Large intestine (tissue), 12 donors: ENCODE measurements at places on chromosomes 2 and 18.

DNA sequence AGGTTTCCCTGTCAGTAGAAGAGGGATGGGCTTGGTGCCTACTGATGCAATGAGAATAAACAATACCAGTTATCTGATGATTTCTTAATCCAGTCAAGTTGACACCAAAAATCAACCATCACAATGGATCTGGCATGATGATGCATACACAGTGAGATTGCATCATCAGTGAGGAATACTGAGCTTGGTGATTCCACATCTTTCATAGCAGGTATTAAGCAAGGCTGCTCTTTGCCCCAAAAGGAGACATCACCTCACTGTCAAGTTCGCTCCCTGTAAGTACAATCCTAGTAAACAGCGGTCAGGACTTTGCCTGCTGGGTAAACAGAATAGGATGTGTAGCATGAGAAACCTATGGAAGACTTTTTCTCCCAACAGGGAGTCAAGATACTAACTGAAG lies 282.7 kb upstream of the CDH2 start:
- DNase-seq: peak; percentile 80

- DNase-seq: no peak
Observed at GRCh38 chr2:118945881-118946280, 3.9 kb downstream of the MARCO start.

GRCh38 chr2:85712849-85713612 lies 18.9 kb downstream of the GNLY start:
- no peak for DNase-seq

DNA sequence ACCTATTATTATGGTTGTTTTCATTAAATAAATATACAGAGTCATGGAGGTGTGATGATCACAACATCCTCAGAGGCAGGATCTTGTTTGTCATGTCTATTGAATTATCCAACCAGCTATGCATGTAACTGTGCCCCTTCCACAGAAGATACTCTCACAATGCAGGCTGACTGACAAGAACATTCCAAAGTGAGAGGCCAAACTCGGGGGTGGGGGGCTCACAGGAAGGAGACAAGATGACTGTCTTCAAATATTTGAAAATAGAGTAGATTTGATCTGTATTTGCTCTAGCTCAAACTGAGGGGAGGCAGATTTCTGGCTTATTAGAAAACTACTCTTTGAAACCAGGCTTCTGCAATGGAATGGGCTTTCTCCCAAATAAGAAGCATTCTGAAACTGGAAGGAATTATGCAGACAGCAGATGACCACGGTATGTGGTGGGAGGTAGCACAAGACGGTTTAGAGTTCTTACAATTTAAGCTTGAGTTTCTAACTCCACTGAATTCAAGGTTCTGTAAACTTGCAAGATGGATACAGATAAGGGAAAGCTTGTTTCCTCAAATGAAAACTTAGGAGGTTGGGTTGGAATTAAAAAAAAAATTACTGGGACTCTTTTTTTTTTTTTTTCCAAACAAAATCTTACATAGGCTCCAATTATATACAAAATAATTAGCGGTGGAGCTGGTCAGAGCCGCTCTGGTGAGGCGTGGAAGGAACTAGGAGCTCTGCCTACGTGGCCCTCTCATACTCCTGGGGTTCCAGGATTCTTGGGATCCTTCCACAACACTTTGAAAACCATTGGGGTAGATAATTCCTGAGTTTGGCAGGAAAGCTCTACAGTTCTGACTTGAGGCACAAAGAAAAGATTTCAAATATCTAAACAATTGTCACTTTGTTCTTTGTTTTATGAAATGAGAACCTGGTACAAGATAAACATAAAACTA lies 79.3 kb downstream of the PLA2R1 start:
- no peak for DNase-seq

DNA sequence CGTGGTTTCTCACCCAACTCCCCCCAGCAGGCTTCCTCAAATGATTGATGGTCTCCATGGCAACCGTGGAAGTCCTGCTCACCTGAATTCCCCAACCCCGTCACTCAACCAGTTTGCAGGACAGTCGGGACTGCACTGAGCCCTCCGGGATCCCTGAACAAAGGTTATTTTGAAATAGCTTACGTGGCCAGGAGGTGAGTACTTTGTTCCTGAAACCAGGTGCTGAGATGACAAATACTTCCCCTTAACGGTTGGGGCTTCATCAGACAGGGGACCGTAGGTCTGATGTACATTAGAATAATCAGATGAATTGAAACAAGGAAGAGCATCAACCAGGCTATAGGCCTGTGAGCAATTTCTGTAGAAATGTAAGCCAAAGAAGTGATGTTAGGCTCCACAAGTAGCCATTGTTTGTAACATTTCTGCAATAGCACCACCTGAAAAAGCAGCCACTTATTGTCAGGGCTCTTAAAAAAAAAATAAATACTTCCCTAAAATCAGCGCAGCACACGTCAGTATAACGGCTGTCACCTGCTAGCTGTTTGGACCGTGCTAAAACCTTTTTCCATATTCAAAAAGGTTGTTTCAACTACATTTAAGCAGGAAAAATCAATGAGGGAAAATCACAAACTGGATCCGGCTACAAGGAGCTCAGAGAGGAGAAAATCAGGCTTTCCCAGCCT lies 206.4 kb upstream of the ID2 start:
- DNase-seq: peak; percentile 92

- DNase-seq: no peak
Observed at GRCh38 chr2:113768770-113769169, 12.3 kb upstream of the SLC35F5 start.

DNA sequence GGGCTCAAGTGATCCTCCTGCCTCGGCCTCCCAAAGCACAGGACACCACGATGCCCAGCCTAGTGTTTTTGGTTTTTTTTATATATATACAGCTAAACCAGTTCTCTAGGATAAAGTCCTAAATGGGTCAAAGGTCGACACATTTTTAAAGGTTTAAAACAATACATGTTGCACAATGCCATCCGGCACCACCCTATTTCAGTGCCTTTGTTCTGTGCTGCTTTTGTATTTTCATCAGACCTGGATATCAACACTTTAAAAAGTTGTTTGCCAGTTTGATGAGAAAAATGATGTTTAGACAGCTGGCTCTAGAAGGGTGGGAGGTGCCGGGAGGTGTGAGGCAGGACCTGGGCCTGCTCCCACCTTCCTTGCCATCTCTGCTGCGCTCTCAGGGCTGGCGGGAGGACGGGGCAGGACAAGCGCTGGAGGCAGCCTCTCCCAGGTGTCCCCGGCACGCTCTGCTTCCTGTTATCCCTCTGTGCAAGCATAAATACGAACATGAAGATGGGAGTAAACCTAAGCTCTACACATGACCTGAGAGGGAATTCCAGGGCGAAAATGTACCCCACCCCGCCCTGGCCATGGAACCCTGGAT lies 103.7 kb downstream of the HS6ST1 start:
- DNase-seq: no peak

DNA sequence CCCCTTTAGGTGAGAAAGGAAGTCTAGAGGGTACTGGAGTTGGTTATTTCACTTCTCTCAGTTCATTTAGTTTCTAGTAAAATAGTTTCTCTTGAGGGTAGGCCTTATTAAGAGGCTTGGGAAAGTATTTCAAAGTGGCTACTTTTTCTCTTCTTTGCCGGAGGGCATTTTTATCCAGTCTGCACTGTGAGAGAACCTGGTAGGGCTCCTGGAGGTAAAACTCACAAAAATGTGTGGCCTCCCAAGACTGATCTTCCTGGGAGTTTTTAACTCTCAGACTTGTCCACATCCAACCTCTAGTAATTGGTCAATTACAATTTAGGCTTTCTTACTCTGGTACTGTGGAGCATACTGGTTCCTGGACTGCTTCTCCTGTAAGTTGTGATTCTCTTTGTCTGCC lies 28.0 kb downstream of the EHBP1 start:
- DNase-seq: no peak

- DNase-seq: no peak
Observed at GRCh38 chr2:7899923-7900322, 781.9 kb upstream of the ID2 start.

DNA sequence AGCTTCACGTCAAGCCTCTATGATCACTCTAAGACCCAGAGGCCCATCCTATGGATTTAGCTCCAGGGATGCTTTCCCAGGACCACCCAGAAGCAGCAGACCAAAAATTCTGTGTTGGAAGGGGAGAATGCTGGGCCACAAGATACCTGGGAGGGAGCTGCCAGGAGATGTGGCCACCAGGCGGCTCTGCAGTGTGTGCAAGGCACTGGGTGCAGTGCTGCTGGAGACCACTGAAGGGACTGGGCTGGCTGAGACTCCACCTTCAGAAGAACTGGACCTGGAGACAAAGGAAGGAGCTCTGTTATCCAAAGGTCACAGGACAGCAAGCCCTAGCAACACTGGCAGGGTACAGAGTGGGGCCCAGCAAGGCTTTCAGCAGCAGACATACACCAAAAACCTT lies 34.0 kb downstream of the KANSL3 start:
- no peak for DNase-seq

- no peak for DNase-seq
Observed at GRCh38 chr2:136086253-136087016, 31.5 kb downstream of the CXCR4 start.

DNA sequence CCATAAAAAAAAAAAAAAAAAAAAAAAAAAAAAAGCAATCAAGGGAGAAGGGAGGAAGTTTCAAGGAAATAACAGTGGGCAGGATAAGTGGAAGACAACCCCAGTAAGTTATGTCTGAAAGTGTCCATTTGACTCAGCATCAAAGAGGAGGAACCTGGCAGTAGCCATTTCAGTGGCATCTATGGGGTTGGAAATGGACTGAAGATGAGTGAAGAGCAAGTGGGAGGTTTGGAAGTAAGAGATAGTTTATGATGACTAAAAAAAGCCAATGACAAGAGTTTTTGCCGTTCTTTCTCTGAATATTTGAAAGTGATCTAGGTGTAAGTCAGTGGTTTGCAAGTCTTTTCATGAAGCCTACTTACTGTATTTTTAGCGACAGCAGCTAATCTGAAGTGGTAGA lies 9.2 kb upstream of the SELENOI start:
- no peak for DNase-seq

DNA sequence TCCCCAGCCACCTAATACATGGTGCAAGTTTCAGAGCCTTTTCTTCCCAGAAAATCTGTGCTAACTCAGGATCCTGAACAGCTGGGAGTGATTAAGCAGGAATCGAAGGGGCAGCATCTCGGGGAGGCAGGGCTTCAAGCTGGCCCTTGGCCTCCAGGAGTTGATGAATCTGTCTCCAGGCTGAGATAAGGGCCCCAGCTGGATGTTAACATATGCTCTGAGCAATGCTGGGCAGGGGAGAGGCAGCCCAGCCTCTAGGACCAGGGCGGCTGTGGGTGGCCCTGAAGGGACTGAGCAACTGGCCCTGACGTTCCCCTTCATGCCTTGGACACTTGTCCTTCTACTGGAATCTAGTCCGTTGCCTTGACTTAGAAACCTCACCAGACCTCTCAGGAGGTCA lies 84.1 kb upstream of the EPC2 start:
- no peak for DNase-seq

- DNase-seq: no peak
Observed at GRCh38 chr2:180478883-180479282, 471.8 kb upstream of the CWC22 start.

GRCh38 chr2:227612546-227613271 lies 1.9 kb downstream of the SCYGR3 start:
- no peak for DNase-seq

- DNase-seq: no peak
Observed at GRCh38 chr2:222490131-222490530, 65.8 kb downstream of the SGPP2 start.

- DNase-seq: no peak
Observed at GRCh38 chr2:135096665-135097446, 44.8 kb downstream of the RAB3GAP1 start.

GRCh38 chr18:44743631-44744030 lies 62.9 kb downstream of the SETBP1 start:
- DNase-seq: no peak

DNA sequence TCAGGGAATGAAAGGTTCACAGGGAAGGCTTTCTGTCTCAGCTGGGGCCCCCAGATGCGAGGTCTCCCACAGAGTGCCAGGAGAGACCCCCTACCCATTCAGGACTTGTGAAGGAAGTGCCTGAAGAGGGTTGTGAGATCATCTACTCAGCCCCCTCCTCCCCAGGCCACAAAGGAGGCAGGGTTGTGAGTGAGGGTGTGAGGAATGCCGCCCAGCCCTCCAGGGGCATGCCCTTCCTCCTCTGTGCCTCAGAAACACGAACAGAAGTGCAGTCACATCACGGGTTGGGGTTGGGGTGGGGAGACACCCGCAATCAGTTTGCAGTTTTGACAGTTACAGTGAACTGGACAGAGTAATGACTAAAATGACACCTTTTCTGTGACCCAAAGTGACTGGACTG lies 5.0 kb downstream of the MAL start:
- DNase-seq: no peak

GRCh38 chr2:21748501-21748900 lies 624.7 kb downstream of the TDRD15 start:
- no peak for DNase-seq

DNA sequence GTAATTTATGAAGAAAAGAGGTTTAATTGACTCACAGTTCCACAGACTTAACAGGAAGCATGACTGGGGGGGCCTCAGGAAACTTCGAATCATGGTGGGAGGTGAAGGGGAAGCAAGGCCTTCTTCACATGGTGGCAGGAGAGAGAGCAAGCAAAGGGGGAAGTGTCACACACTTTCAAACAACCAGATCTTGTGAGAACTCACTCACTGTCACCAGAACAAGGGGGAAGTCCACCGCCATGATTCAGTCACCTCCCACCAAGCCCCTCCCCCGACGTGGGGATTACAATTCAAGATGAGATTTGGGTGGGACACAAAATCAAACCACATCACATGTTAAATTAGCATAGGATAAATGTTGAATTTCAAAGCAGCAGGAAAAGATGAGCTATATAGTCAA lies 56.2 kb downstream of the STRADB start:
- no peak for DNase-seq

DNA sequence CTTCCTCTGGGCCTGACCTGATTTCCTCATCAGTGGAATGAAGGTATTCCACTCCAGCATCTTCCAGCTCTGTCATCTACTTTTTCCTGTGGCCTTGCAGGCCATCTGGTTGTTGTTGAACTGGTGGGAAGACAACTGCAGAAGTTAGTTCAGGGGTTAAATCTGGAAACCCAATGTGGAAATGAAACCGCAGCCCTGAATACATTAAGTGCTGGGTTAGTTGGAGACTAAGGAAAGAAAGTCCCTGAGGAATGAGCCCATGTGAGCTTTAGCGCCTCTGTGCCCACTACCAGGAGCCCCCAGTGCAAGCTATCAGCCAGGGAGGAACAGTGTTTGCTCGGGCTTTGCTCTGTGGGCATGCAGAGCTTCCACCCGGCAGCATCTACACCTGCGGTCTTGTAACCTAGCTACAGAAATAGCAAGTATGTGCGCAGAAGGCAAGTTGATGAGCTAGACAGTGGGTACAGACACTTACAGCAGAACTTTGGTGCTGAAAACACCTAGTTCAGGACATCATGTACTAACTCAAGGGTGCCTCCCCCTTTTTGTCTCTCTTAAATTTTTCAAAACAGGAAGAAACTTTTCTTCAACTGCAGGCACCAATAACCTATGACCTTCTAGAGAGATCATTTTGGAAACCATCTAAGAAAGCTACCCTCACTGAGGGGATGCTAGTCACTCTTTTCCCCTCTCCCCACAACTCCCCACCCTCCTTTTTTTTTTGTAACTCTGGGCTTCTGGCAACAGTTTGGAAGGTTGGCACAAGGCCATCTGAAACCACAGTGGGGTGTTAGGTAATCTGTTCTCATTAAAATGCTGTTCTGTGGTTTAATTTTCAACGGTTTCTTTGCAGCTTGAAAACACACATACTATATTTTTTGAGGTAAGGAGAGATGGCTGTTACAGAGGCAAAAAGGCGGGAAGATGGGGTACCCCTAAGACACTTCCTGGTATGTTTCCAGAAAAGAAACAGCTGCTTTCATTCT lies 18.3 kb upstream of the CXCR4 start:
- no peak for DNase-seq
